NCI-H82 (cell line): ENCODE measurements at places on chromosomes 12 and 14.
A peak's percentile ranks its signal among the peaks of the same experiment; 100 is the strongest.

DNA sequence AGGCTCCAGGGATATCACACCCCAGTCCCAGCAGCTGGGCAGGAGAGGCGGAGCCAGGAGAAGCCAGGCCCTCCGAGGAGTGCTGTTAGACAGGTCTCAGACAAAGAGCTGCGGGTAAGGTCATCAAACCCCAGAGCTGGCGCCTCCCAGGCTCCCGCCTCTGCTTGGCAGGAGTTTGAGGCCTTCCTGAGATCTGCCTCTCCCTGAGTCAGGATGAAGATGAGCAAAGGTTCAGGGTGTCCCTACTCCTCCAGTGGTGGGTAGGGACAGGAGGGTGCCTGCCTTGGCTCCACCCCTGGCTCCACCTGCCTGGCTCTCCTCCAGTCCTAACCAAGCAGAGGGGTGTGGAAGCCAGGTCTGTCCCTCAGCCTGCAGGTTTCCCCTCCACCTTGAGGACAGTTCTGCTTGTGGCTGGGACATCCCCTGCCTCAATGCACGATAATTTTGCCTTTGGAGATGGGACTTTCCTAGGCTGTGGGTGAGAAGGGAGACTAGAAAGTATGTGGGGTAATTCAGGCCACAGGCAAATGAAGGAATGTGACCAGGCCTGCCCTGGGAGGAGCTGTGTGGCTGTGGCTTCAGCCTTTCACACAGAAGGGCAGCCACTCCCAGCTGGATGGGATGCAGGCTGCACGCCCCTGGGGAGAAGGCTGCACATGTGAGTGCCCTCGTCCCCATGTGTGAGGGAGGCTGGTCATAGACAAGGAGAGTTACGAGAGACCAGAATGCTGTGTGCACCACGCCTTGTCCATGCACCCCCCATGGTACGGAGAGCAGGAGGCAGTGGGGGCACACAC, 2.2 kb downstream of the PLEKHG6 start:
- no peak for DNase-seq

DNA sequence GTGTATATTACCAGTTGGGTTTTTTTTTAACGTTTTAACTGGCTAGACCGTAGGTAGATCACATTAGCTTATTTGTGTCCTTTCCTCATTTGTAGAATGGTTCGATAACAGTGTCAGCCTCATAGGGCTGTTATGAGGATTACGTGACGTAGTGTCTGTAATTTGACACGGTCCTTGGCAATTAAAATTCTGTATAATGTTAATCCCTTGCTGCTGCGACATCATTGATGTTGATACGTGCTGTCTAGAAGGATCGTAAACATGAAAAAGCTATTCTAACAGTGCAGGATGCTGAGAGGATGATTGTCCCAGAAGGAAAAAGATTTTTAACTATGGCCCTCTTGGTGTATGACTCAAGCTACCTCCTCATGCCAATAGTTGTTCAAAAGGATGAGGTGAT, 50.9 kb downstream of the HSP90AA1 start:
- no peak for DNase-seq

DNA sequence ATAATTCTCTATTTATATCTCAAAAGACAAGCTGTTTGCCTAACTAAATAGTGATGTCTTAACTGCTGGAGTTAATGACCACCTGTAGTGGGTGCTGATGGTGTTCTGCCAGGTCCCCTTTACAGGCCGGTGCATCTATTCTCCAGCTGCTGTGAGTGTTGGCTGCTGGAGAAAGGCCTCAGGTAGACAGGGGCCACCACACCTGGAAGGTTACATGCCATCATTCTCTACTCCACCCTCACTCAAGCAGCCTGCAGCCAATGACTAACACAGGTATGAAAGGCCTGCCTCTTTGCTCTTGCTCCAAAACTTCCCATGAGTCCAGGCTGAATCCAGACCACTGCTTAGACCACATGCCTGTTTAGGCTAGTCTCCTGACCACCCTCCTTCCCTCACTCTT, 73.9 kb downstream of the RPS6KA5 start:
- no peak for DNase-seq

DNA sequence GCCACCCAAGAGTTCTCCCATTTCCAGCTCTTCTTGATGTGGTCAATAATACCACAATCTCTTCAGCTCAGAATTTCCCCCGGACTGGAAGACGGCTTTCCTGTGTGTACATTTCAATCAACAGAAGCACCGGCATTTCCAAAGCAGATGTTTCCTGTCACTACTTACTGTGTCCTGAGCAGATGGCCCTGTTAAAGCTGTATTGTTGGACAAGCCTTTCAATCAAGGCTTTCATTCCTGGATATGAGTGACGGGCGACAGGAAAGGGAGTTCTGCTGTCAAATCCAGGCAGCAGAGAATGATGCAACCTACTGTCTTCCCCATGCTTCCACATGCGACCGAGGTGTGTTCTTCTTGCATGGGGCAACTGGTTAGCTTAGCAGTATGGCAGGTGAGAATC, 76.4 kb upstream of the CCDC60 start:
- DNase-seq: peak; percentile 96

DNA sequence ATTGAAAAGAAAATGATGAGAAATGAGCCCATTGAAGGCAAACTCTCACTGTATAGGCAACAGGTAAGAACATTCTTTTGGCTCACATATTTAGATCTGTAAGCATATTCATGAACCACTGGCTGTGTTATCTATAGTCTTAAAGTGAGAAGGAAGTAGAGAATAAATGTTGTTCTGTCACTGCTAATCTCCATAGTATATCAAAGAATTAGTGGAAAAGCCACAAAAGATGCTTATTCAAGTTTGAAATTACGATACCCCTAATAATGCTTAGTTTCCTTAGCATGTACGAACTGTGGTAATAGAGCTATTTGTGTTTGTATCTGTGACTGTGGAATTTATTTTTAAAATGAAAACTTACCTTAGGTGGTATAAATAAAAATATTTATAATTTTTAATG, 22.8 kb downstream of the IFT81 start:
- no peak for DNase-seq

GRCh38 chr12:56635806-56636674, 5.9 kb upstream of the BAZ2A start:
- peak; percentile 95 for DNase-seq

GRCh38 chr12:124328116-124328515, 33.2 kb downstream of the RFLNA start:
- no peak for DNase-seq

DNA sequence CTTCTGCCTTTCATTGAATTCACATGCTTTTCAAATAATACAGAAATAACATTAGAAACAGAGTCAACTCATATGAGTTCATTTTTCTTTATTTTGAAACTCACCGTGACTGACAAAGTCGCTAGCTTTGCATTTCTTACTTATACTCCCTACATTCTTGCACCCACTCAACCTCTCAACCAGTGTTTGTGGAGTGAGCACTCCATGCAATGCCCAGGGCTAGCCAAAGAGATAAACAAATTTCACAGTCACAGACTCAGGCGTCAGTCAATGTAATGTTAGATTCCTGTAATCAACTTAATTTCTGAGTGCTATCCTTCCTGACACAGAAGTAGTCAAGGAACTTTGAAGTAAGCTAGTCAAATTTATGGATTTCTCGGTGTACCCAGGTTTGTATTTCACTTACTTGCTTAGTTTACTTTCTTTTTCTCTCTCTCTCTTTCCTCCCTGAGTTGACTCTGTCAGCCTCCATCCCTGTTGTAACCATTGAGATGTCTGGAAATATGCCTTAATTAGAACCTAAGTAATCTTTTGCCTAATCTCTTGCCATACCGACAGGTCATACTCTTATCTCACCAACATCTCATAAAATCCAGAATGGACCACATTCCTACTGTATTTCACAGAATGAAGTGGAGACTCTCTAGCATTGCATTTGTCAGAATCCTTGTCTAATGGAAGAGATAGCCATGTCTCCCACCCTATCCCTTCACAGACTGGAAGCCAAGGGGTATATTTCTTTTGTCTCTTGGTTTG, 413.0 kb downstream of the AEBP2 start:
- DNase-seq: no peak

DNA sequence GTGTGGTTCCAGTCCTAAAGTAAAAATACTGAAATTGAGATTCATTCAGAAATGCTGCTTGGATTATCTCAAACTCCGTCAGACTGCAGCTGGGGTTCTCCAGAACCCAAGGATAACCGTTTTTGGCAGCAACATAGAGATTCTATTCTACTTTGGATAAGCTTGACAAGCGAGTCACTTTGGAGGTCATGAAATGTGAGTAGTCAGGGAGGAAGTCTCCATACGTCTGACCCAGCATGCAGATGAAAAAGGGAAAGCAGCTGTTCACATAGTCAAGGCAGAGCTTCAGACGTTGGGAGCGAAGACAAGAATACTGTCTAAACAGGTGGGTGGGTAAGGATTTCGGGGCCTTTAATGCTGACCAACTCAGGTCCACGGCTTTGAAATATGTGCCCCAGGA, 14.9 kb upstream of the HSP90B1 start:
- no peak for DNase-seq

DNA sequence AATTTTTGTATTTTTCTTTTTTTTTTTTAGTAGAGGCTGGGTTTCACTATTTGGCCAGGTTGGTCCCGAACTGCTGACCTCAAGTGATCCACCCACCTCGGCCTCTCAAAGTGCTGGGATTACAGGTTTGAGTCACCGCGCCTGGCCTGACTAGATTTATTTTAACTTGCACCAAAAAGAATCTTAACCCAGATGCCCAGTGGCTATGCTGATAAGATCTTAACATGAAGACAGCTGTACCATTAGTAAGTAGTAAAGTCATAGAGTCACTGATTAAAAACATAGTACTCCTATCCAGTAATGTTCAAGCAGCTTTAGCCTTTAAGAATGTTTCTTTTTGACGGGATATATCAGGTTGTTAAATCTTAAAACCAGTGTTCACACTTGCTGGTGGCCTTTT, 1061.8 kb upstream of the FLRT2 start:
- no peak for DNase-seq

GRCh38 chr14:65849091-65849490, 436.6 kb downstream of the FUT8 start:
- DNase-seq: no peak

DNA sequence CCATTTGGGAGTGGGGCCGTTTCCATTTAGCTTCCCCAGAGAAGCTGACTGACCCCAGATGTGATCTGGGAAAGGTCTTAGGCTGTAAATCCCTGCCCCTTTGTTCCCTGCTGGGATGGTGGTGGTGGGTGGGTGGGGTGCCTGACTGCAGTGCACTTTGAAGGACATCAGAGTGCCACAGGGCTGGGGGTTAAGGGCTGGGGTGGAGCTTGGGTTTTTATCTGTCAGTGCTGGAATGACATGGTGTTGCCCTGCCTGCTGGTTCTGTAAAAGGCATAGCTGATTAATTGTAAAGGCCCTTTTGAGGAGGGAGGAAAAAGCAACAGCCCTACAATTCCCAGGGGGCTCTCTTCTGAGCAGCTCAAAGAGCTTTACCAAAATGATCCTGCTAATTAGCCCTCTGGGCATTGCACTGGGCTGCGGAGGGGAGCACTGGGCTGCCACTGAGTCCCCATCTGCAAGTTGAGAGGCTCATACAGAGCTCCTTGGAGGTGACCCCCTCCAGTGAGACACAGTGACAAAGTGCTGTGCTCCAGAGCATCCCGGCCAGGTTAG, 21.1 kb downstream of the PLEKHG3 start:
- peak; percentile 92 for DNase-seq

DNA sequence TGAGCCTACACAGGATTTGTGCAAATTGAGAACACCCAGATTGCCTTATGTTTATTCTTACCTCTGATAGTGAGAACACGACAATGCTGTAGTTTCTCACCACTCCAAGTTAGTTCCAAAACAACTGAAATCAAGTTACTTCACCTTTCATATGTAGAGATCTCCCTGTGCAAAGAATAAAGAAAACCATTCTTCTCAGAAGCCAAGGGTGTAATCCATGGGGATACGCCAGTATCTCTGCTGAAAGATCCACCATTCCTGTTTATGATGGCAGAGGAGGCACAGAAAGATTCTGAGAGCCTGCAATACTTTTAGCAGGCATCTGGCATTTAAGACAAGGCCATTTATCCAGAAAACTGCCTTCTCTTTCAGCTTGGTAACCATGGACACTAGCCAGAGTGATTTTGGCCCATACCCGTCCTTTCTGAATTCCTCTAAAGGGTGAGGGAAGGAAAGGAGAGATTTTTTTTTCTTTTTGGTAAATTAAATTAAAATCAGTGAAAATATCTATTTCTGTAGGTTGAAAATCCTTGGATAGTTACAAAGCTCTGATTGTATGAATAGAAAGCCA, 355.4 kb upstream of the FAR2 start:
- no peak for DNase-seq

DNA sequence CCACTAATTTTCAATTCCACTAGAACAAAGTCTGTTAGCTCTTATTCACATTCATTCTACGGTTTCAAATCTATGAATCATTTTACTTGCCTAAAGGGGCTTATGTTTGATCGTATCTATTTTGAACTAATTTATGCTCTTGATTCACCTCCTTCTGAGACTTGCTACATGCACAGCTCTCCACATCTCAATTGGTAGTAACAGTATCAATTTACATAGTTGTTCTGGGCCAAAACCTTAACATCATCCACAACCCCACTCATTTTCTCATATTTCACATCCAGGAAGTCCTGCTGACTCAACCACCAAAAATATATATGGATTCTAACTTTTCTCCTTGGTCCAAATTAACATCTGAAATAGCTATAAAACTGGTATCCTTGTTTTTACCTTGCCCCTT, 208.6 kb downstream of the RASSF9 start:
- no peak for DNase-seq

GRCh38 chr14:86310611-86311010, 780.7 kb downstream of the FLRT2 start:
- no peak for DNase-seq

DNA sequence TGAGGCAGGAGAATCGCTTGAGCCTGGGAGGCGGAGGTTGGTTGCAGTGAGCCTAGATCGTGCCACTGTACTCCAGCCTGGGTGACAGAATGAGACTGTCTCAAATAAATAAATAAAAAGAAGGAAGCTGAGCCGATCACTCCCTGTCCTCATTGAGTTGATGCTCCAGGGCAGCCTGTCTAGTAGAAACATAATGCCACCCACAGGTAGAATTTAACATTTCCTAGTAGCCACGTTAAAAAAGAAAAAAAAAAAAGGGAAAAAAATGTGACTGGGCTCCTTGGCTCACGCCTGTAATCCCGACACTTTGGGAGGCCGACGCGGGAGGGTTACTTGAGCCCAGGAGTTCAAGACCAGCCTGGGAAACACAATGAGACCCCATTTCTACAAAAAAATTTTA, 135.7 kb downstream of the SCARB1 start:
- DNase-seq: no peak
